Stimulated activated CD4-positive, alpha-beta T cell treated with anti-CD3 and anti-CD28 coated beads, Interleukin-1b, Interleukin-23, amount 100 ng/mL, for 1 hour (primary cell): ENCODE measurements at places on chromosomes 2 and 18.

- DNase-seq: no peak
These were observed 152.8 kb upstream of the RIOK3 start for GRCh38 chr18:23300231-23300805.

- DNase-seq: no peak
These were observed 521.8 kb upstream of the ID2 start for GRCh38 chr2:8159966-8160603.

DNA sequence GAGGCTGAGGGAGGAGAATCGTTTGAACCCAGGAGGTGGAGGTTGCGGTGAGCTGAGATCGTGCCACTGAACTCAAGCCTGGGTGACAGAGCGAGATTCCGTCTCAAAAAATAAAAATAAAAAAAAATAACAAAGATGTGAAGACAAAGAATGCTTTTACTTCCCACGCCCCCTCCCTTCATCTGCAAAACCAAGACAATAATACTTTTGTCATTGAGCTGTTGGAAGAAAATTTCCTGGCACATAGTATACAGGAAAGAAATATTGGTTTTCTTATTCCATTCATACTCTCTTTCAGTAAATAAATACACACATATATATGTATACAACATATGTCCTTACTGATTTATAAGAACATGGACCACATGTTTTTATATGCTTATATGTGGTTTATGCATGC lies 12.2 kb downstream of the GREB1 start:
- no peak for DNase-seq

GRCh38 chr2:56109994-56110393 lies 73.8 kb upstream of the CCDC85A start:
- no peak for DNase-seq

DNA sequence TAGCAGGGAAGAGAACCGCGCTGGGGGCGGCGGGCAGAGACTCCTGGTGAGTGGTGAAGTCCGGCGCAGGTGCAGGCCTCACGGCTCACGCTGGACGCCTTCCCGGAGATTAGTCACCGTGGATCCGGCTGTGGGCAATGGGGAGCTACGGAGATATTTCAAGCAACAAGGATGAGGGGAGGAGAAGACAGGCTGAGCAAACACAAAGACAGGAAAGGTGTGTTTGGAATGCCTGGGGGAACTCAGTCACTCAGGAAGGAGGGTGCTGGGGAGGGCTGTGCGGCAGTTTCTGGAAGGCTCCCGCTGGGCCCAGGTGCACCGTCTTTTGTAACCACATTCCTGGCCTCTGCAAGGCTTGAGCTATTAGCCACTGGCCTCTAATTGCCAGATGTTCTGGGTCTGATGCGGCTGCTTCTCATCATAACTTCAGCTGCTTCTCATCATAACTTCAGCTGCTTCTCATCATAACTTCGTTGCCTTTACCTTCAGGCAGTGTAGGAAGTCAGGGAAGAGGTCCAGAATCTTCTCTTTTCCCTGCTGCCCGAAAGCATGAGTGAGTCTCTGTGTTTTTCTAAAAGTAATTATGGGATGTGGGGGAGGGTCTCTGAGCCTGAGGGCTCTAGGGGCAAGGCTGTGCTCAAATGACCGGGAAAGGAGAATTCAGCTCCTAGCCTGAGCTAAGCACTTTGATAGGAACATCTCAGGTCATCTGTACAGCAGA lies 118.9 kb downstream of the PXDN start:
- DNase-seq: no peak

- no peak for DNase-seq
These were observed 691.4 kb upstream of the FSHR start for GRCh38 chr2:49845671-49846070.

GRCh38 chr18:54140641-54141040 lies 83.8 kb downstream of the MBD2 start:
- DNase-seq: no peak

DNA sequence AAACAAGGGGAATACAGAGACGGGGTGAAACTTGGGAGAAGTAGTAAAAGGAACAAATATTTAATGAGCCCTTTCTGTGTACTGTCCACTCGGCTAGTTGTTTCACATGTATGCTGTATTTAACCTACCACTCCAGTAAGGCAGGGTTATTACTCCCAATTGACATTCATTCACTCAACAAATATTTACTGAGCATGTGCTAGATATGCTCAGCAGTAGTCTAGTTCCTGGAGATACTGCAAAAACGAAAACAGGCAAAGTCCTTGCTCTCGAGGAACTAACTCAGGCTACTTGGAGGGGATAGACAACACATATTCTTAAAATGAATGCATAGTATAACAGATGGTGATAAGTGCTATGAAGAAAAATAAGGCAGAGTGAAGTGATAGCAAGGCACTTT lies 207.3 kb downstream of the SS18 start:
- no peak for DNase-seq

DNA sequence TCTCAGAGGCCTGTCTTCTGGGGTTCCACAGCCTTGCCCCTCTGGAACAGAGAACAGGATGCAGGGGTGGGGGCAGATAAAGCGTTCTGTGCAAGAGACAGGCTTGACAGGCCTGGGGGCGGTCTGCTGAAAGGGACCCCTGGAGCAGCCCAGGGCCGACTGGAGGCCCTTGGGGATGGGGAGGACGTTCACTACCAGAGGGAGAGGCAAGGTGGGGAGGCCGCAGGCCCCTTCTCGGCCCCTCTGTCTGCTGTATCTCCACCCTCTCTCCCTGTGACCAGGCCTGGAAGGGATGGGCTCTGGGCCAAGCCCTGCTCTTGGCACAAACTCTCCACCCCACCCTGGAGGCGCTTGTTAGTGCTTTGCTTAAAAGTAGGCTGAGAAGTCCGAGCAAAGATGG lies 27.3 kb upstream of the INHBB start:
- DNase-seq: no peak

- DNase-seq: no peak
These were observed 87.9 kb downstream of the ZNF804A start for GRCh38 chr2:184685999-184686841.

DNA sequence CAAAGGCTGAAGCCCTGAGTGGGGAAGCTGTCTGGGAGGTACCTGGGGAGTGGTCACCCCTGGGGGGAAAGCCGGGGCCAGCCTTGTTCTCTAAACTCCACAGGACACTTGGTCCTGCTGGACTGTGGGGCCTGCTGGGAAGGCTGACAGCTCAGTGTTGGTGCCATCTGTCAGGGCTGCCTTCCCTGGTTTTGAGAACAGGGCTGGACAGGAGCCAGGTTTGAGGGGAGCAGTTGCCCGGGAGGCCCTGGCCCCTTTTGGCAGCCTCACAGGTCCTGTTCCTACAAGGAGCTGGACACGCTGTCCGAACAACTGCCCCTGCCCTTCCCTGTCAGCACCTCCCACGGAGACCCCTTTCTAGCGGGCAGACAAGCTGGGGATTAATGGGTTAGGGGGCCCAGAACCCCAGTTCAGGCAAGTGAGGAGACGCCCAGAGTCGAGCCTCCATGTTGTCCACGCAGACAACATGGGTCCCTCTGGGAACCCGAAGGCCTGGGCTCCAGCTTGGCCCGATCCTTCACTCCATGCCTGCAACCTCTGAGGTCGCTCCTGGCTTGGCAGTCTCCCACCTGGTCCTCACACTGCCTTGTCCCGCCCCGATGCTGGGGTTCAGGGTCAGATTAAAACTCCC lies 40.8 kb downstream of the ATOH8 start:
- no peak for DNase-seq

DNA sequence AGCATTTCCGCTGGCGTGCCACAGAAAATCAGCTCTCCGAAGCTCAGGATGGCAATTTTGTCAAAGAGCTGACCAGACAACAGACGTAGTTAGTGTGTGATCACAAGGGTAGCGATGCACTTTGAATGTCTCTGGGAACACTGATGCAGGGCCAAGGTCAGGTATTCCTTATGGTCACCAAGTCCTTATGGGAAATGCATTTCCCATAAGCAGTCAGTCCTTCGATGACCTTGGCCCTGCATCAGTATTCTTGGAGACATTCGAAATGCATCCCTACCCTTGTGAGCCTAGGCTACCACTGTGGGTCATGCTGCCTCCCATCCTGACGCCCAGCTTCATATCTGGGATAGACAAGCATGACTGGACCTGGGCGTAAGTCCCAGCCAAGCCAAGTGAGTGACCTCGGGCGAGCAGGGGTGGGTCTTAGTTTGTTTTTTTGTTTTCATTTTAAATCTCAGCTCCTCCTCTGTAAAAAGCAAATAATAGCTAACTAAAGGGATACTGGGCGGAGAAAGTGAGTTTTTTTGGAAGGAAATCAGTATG lies 13.6 kb downstream of the ABCG5 start:
- DNase-seq: no peak

DNA sequence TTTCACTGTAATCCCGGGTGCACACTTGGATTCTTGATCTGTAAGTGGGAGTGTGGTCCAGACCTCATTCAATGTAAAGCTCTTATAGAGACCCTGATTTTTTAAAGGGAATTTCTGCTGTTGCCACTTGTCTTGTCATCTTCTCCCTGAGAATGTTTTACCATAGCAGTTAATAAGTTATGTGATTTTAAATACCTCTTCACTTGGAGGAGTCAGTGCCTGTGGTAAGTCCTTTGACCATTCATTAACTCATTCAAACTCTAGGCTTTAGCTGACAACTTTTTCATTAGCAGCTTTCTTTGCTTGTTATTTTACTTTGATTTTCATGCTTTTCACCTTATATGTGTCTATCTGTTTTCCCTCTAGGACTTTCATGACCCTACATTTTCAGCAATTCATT lies 51.3 kb downstream of the FMNL2 start:
- DNase-seq: no peak

DNA sequence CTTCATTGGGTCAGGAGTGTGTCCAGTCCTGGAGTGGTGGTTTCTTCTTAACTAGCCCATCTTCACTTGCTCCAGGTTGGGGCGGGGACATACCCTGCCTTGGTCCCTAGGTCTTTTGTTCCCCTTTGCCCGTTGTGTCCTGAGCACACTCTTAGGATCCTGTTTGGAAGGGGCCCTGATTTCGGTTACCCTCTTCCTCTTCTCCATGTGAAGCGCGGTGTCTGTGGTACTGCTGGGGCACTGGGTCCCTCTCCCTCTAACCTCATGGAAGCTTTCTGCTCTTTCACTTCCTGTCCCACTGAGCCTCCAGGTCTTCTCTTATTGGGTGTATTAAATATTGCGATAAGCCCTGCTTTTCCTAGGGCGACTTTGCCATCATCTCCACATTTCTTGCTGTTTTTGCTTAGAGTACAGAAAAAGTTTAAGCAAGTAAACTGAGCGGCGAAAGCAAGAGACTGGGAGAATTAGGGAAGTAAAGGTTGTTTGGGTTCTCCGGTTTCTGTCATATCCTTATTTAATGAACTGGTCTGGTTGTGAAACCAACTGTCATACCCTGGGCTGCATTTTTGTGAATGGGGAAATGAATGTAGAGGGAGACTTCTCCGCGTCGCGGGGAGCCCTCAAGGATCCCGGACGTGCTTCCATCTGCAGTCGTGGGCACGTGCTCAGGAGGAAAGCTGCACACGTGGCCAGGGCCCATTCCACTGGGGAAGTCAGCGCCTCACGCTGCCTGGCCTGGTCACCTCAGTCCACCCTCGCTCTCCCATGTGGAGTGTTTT lies 73.8 kb upstream of the B3GNT7 start:
- no peak for DNase-seq

- no peak for DNase-seq
These were observed 625.2 kb downstream of the IRS1 start for GRCh38 chr2:226174390-226174789.
